Activated T-cell treated with anti-CD3 and anti-CD28 coated beads, Interleukin-2, amount 50 U/mL, for 48 hours (primary cell): ENCODE measurements at places on chromosomes 5 and 9.

DNA sequence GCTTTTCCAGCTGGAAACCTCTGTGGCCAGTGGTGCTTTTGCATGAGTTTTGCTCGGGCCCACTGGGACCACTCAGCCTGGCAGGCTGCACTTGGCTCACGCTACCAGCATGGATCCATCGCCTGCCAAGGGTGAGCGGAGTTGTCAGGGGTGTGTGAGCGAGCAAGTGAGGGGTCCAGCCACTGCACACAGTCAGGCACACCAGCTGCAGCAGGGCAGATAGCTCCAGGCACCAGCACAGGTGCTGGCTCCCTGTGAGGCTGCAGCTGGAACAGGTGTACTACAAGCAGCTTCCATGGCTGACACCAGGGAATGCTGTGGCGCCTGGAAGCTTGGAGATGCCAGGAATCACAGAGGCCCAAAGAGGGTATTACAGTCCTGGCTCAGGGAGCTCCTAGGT, 391.2 kb upstream of the SGCD start:
- no peak for DNase-seq

- DNase-seq = no peak
Observed at GRCh38 chr9:115264313-115264712, 146.4 kb upstream of the TNC start.

GRCh38 chr9:121071756-121072421, 2.9 kb upstream of the CNTRL start:
- peak; percentile 36 for DNase-seq

DNA sequence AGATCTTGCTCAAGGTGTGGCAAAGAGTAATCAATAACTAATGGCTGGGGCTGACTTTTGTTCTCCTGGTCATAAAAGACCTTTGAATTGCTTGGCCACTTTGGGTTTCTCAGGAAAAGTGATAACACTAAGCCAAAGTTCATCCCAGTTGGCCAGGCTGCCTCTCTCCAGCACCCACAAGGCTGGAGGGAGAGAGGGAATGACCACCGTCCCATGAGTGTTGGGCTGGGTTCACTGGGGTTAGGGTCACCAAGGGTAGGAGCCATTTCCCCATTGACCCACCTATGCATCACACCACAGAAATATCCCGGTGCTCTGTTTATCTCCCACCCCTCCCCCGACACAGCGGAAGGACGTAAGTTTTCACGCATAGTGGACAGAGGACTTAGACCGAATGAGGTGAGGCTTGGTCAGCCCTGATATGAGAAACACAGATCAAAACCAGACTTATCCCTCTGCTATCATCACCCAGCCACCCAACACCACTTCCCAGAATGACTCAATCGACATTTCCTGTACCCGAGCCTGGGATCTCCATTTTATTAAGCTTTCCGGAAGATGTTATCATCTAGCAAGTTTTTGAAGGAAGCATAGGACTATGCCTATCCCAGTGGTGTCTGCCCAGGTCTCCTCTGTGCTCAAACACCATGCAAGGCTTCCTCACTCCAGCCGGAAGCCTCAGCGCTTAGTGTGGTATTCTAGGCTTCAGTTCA, 27.0 kb upstream of the PPARGC1B start:
- no peak for DNase-seq

DNA sequence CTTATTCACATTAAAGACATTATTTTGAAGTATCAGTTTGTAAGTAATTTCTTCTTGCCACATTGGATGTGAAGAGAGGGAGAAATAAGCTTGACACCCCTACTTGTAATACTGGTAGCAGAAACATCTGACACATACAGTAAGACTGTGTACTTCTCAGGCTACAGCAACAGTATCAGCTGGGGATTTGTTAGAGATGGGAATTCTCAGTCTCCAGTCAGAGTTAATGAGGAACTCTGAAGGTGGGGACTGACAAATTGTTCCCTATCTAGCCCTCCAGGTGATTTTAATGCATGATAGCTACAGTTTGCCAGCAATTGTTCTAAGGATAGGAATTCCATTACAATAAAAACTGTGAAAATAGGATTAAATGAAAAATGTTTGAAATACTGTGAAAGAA, 524.8 kb downstream of the PRR16 start:
- DNase-seq = no peak

GRCh38 chr5:171703146-171703545, 82.5 kb upstream of the SMIM23 start:
- DNase-seq = no peak

DNA sequence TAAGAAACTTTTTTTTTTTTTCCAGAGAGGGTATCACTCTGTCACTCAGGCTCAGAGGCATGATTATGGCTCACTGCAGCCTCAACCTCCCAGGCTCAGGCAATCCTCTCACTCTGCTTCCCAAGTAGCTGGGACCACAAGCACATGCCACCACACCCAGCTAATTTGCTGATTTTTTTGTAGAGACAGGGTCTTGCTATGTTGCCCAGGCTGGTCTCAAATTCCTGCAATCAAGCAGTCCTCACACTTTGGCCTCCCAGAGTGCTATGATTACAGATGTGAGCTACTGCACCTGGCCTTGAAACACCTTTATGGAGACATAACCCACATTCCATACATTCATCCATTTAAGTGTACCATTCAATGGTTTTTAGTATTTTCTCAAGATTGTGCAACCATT, 23.7 kb upstream of the CCDC180 start:
- DNase-seq = no peak

DNA sequence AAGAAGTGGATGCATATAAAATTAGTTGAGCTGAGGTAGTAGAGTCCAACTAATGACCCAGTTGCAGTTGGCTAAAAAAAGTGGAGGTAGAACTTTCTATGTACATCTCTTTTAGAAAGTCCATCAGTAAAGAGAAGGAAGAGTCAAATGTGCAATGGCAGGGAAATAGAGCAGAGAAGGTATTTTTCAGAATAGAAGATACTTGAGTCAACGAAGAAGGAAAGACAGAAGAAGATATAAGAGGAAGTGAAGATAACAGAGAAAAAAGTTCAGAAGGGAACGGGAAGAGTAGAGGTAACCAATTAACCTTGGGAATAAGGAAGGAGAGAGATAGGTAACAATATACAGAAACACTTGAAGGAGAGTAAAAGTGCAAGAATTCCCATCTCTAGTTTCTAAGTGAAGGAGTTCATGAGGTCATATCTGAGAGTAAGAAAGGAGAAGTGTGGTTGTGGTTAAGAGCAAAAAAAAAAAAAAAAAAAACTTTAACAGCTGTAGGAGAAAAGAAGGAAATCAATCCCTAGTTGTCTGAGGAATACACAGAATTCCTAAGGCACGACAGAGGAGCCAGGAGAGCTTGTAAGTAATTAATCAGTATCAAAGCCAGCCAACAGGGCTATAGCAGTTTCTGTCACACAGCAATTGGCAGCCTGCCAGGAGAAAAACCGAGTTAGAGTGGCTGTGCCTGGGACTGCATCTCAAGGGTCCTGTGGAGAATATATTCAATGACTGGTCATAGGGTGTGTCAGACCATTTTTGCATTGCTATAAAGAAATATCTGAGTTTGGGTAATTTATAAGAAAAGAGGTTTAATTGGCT, 61.0 kb downstream of the ARL15 start:
- peak; percentile 26 for DNase-seq

DNA sequence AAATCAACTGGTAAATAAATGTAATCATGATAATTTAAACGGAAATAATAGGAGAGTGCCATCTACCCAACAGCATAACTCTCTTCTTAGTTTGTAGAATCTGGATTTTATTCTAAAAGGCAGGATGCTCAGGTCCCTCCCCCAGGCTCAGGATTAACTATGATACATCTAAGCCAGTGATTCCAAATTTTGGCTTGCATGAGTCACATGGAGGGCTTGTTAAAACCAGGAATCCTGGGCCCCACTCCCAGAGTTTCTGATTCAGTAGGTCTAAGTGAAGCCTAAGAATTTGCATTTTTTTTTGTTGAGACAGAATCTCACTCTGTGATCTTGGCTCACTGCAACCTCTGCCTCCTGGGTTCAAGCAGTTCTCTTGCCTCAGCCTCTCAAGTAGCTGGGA, 62.3 kb upstream of the ZFR start:
- DNase-seq = no peak

DNA sequence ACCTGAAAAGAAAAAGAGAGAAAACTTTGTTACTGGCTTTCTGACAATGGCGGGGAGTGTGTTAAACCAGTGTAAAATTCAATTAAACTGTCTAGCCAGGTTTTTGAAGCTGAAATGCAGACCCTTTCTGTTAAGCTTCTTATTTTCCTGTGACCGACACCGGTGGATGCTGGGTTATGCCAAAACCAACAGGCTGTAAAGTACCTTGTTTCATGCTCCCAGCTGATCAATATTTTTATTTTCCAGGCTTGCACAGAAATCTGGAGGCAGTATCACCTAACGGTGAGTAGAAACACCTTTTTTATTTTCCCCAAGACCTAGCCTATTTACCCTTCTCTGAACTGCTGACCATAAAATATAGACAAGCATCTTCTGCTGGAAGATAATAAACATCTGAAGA, 94.9 kb upstream of the GRHPR start:
- DNase-seq = no peak

DNA sequence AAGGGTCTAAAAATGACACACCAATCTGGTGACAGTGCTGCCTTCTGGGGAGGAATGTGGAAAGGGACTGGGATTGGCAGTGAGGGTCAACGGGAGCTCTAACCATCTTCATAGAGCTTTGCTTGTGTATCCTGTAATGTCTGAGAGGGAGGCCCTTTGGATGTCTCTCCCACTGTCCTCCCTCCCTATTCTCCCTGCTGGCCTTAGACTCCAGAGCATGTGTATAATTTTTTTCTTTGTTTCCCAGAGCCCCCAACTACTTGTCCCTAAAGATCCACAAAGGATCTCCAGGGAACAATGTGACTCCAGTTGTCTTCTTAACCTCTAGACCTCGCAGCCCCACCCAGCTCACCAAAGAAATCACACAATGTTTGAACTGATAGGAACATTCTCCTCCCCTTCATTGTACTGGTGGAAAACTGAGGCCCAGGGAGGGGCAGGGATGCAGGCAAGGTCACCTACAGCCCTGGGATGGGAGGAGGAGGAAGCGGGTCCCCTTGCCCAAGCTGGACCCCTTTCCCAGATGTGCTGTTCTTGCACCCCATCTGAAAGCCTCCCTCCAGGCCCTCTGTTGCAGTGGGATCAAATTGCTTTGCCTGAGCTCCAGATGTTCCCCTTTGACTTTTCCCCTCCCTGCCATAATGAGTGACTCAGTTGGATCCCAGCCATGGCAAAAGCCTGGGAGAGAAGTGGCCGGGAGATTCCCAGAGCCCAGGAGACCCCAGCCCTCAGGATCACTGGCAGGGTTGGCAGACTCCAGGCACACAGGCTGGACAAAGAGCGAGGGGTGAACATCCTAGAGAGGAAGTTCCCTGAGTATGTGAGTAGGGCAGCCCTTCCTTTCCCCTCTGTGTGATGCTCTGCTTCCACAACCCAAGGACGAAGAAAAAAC, 21.8 kb downstream of the SPARC start:
- DNase-seq = no peak

GRCh38 chr5:71960195-71960594, 147.1 kb upstream of the MAP1B start:
- no peak for DNase-seq

GRCh38 chr9:113299800-113300292, 3.3 kb downstream of the RNF183 start:
- no peak for DNase-seq

DNA sequence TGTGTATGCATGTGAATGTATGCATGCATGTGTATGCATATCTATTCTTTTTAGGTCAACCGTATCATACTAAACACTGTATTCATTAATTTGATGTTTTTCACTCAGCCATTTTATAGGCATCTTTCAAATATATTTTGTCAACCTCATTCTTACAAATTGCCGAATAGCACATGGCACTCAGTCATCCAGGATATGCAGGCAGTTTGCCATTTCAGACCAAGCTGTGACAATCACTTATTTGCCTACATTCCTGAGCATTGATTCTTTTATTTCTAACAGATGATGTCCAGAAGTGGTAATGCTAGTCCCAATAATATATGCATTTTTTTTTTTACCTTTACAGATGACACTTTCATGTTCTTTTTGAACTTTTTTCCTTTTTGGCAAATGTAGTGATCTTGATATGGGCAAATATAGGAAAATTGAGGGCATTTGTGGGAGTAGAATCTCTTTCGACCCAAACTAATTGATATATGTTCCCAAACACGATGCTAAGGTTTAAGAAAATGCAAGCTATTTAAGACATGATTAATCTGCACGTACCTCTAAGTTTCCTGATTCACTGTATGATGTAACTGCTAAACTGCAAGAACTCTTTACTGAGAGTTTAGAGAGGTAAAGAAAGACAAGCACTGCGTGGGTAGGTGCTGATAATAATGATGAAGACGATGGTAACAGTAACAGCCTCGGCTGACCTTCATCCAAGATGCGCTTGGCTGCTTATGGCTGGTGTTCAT, 153.9 kb upstream of the DAP start:
- no peak for DNase-seq

- no peak for DNase-seq
Observed at GRCh38 chr5:39055768-39056398, 18.3 kb downstream of the RICTOR start.

DNA sequence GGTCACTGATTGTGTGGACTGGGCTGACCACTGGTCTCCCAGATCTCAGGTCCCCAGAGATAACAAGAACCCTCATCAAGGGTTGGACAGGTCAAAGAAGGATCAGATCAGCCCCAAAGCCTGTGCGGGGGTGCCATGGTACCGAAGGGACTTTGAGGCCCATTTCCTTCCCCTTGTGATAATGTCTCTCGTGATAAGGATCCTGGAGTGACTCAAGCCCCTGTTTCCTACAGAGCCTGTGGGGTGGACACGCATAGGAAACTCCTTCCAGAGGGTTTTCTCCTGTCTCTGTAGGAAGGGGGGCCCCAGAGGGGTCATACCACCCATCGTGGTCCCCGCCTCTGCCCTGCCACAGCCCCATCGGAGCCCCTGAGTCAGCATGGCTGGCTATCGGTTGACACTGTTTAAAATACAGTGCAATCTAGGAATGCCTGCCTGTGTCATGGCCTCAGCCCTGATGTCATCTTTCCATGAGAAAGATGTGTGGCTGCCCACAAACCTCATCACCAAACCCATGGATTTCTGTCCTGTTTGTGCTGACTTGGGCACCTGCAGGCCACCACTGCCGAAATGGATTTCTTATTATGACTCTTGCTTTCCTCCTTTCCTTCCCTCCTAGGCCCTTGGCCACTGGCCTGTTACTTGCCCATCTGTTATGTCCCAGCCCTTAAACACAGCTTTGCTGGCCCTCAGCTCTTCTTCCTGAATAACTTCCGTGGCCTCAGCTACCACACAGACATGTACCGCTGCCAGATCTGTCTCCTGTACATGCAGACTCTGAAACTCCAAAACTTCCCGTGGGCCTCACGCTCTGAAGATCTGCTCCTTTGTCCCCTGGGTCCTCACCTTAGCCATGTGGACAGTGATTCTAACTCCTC, 2.9 kb upstream of the CSF2 start:
- peak; percentile 80 for DNase-seq

GRCh38 chr5:123721675-123722276, 209.8 kb downstream of the CSNK1G3 start:
- DNase-seq = no peak

DNA sequence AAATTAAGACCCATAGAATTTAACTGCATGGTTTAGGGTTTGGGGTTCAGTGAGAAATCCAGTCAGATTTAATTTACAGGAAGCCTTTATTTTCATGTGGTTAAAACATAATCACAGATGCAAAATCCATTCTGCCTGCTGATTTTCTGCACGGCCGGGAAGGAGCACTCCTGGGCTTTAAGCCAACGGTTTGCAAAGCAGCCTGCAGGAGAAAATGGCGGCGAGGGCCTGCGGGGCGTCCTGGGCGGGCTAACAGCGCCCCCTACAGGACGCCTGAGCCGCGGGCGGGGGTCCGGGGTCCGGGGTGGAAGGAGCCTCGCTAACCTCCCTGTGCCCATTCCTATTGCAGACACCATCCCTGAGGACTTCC, 47.6 kb downstream of the THBS4 start:
- peak; percentile 79 for DNase-seq
